ENCODE measurements at places on chromosomes 12 and 14.

- no peak for DNase-seq
Observed at GRCh38 chr12:125032466-125033152, 32.6 kb upstream of the AACS start.

DNA sequence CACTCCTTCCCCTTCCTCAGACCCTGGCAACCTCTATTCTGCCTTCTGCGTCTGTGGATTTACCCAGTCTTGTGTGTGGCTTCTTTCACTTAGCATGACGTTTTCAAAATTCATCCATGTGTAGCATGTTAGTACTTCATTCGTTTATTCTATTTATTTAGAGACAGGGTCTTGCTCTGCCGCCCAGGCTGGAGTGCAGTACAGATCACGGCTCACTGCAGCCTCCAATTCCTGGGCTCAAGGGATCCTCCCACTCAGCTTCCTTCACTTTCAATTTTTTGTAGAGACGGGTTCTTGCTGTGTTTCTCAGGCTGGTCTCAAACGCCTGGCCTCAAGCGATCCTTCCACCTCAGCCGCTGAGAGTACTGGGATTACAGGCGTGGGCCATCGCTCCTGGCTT, 37.0 kb downstream of the B4GALNT3 start:
- no peak for DNase-seq

- no peak for DNase-seq
Observed at GRCh38 chr14:80403036-80403435, 191.7 kb upstream of the DIO2 start.

DNA sequence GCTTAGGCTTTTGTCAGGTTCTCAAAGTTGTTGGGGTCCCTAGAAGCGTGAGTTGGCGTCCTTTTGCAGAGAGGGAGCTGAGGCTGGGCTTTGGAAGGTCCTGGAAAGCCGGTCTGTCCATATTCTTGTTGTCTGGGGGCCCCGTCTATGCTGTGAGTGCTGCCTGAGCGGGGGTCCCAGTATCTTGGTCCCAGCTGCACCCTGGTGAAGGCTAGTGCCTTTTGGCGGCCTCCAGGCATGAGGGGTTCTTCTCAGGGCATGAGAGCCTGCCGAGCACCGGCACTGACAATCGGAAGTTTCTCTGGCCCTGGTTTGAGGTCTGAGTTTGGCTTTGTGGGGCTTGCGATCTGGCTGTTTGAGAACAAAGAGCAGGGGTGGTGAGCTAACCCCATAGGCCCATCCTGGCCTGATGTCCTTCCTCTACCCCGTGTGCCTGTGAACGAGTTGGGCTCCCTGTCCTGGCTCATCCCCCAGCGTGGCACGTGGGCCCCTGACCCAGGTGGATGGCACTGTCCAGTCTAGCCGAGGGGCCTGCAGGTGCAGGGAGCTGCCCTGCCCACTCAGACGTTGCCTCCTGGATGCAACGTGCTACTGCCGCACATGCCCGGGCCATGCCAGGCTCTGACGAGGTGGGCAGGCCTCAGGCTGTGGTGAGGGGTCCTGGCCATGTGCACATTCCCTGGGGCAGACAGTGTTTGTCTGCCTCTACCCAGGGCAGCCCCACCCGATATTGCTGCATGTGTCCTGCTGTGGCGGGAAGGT, 3.9 kb downstream of the CEP170B start:
- DNase-seq = no peak

GRCh38 chr14:68661226-68662225, 131.3 kb downstream of the ZFP36L1 start:
- DNase-seq = no peak

DNA sequence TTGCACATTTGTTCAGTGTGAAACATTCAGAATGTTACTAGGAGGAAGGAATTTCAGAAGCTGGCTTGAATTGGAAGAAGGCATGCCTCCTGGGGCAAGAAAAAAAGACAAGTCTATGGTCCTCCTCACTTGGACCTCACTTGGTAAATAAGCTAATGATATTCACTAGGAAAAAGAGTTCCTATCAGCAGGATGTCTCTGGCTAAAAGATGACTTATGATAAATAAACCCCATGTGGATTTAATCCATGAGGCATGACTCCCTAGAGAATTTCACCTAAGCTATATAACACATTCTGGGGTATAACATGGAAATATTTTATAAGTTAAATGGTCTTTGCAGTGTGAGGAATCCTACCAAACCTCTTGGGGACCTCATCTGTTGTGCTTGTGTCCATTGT, 199.9 kb downstream of the LRIG3 start:
- DNase-seq = no peak

- DNase-seq = no peak
Observed at GRCh38 chr14:51834240-51834639, 26.2 kb upstream of the GNG2 start.

DNA sequence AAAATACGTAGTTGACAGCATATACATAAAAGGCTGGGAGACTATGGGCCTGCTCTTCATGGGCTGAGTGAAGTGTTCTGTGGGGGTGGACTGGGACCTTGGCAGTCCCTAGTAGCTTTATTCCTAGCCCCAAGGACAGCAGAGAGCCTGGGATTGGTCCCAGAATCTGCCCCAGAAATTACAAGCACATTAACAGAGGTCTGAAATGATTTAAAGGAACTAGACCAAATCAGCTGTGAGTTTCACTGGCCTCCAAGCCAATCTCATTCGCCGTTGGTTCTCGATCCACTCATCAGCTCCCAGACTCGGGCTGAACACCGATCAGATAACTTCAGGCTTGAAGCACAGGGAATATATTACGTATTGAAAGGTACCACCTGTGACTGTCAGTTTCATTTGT, 77.0 kb upstream of the PSMC1 start:
- DNase-seq = no peak

GRCh38 chr14:61076556-61076955, 95.5 kb downstream of the SLC38A6 start:
- DNase-seq = no peak

GRCh38 chr14:51917193-51917592, 56.8 kb downstream of the GNG2 start:
- DNase-seq = no peak

Data from activated CD4-positive, alpha-beta T cell treated with anti-CD3 and anti-CD28 coated beads, Interleukin-2, Interleukin-4, amounts not matched to agents 100 ng/mL and 50 ng/mL, durations not matched to agents 16 hours and 8 hours (primary cell).